AML-193 (cell line): ENCODE measurements at places on chromosomes 7 and 10.

DNA sequence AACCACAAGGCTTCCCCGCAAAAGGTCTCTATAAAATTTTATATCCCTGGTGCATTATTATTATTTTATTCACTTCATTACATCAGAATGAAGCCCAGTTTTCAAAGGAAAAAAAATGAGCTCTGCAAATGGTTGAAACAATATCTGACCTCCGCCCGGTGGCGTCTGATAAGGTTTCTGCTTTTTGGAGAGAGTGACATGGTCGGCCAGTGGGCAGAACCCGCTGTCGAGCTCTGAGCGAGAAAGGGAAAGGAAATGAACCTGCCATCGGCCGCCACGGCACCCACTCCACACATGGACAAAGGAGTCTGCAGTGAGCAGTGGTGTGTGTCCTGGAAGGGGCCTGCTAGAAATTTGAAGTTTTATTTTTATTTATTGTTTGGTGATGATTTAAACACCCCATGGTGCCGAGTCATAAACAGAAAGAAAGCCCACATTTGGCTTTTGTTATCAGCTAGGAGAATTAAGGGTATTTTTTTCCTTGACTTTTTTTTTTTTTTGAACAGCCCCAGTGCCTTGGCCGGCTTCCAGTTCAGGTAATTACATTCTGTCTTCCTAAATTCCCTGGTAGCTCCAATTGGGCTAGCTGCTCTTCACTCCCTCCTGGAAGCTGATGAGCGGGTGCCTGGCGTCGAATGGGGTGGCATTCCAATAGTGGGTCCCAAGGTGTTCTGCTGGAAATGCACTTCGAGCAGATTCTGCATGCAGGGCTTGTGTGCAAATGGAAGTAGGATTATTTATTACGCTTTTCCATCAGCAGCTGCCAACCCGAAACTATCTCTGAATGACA, 149.4 kb upstream of the MKI67 start:
- DNase-seq, result no peak

DNA sequence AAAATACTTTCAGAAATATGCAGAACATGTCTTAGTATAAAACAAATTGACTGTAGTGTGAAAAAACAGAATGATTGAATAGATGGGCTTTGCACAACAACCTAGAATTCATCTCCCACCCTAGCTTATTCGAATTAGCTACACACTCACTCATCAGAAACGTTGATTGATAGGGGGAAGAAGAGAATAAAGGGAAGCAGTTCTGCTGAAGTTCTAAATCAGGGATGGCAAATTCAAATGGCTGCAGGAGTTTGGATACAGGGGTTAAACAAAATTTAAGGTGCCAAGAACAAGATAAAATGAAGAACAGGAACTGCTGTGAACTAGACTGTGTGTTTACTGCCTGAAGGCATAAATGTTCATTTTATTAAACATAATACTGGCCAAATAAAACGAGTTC, 9.0 kb downstream of the CD36 start:
- DNase-seq, result no peak

- no peak for DNase-seq
Observed at GRCh38 chr7:44380189-44380830, 54.9 kb upstream of the CAMK2B start.

- DNase-seq, result no peak
Observed at GRCh38 chr10:98919899-98920298, 315.8 kb downstream of the HPSE2 start.

DNA sequence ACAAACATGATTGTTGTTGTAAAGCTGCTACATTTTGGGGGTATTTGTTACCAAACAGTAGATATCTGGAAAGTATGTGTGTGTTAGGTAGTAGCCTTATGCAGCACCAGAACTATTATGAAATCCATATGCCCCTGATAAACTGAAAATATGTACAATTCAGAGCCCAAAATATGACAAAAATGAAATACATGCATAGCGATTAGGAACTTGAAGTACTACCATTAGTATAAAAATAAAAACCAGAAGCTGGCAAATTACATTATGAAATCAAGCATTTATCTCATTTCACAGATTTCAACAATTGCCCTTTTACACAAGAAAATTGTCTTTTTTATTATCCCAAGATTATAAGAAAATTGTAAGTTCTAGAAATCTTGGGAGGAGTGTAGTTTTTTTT, 33.9 kb downstream of the SLC26A5 start:
- no peak for DNase-seq

- no peak for DNase-seq
Observed at GRCh38 chr7:143261901-143262300, 1.3 kb upstream of the GSTK1 start.

DNA sequence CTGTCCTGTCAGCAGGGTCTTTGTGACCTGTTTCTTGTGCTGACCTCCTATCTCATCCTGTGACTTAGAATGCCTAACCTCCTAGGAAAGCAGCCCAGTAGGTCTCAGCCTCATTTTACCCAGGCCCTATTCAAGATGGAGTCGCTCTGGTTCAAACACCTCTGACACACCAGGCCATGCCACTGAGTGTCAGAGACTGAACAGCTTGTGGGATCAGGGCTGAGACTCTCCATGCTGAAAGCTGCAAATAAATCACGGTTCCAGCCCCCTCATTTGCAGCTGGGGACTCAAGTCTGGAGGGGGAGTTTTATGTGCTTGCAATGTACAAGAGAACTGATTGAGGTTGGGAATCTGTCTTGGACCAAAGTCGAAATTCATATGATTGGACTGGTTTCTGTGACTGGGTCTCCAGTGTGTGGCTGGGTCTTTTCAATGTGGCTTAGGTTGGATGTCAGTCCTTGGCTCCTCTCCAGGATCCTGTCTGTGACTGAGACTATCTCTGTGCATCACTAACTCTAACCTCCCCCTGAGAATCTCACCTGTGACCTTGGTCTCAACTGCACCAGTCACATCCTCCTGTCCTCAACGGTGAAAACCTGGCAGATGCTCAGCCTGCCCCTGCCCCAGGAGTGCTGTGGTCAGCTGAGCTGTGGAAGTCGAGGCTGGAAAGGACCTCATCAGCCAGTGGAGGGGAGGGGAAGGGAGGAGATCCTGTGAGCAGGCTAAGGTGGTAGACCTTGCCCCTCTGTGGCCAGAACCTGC, 11.7 kb downstream of the PRF1 start:
- no peak for DNase-seq

- DNase-seq, result peak; percentile 63
Observed at GRCh38 chr7:111763221-111763801, 201.0 kb upstream of the IMMP2L start.

- DNase-seq, result no peak
Observed at GRCh38 chr10:23980094-23980493, 228.8 kb upstream of the KIAA1217 start.

DNA sequence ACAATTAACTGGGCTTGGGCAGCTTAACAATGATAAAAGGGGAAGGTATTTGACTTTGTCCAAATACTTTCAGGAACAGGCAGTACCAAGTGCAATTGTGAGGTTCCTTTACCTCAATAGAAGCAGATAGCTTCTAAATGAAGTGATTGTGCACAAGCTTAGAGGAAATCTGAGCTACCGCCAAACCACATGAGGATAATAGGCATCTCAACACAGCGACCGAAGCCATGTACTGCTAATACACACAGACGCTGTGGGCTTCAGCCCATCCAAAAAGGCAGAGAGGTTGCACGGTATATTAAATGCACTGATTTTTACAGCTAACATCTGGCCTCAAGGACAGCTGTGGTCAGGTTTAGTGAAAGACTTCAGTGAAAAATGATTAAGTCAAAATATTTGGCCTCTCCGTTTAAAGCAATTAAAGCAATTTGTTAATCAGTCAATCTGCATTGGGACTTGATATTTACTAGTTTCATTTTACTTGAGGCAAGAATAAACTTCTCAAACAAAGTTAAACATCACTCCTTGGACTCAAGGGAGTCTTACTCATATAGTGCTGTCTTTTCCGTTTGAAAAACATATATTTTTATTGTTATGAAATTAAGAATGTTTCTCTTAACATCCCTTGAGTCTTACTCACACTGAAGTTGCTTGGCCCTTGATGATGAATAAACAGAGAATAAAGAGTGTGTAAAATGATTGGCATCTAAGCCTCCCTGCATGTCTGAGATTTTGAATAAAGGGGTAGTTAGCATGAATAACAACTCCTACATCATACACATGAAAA, 306.3 kb downstream of the C7orf25 start:
- no peak for DNase-seq

GRCh38 chr7:32803406-32804141, 88.0 kb downstream of the KBTBD2 start:
- no peak for DNase-seq

- DNase-seq, result no peak
Observed at GRCh38 chr7:151179287-151179860, 7.7 kb downstream of the ASB10 start.

- no peak for DNase-seq
Observed at GRCh38 chr7:139902436-139903102, 73.5 kb downstream of the TBXAS1 start.

GRCh38 chr10:68284062-68285001, 47.5 kb upstream of the HNRNPH3 start:
- no peak for DNase-seq

DNA sequence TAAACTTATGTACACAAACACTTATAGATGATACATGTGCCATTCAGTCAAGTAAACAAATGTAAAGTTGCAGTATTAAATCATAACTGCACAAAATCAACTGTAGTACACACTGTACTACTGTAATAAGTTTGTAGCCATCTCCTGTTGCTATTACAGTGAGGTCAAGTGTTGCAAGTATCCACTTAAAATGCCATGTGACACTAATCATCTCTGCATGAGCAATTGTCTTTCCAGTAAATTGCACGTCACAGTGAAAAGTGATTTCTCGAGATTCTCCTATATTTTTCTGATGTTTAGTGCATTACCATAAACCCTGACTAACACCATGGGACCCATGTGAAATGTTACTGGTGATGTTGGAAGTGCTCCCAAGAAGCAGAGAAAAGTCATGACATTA, 293.3 kb upstream of the SP4 start:
- no peak for DNase-seq

DNA sequence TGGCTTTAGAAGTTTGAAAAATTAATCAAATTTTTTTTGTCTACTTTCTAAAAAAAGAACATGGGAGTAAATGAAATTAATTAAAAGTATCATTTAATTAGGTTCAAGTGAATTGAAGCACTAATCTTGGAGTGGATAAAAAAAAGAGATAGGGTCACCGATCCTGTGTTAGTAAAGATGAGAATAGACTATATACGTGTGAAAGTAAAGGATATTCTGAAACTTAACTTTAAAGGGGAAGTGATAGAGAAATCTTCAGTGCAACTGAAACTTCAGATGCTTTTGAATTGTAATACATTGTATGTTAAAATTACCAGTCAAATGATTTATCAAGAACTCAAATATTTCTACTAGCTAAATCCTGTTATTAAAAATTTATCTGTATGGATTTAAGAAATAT, 4.8 kb downstream of the NHLRC2 start:
- DNase-seq, result no peak

DNA sequence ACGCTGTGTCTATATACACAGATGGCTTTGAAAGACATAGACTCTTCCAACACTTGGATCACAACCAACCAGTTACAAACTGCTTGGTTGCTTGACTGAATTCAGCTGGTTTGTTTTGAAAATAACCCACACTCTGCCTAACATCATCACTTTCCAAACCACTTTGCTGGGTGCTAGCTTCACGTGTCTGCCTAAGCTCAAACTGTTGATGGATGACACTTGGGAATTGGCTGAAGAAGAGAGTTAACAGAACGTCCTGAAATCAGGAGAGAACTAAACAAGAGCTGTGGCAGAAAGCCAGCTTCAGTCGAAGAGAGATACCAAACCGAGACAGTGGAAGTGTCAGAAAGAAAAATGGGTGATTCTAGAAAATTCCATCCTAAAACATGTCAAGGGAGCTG, 420.8 kb upstream of the AUTS2 start:
- no peak for DNase-seq

DNA sequence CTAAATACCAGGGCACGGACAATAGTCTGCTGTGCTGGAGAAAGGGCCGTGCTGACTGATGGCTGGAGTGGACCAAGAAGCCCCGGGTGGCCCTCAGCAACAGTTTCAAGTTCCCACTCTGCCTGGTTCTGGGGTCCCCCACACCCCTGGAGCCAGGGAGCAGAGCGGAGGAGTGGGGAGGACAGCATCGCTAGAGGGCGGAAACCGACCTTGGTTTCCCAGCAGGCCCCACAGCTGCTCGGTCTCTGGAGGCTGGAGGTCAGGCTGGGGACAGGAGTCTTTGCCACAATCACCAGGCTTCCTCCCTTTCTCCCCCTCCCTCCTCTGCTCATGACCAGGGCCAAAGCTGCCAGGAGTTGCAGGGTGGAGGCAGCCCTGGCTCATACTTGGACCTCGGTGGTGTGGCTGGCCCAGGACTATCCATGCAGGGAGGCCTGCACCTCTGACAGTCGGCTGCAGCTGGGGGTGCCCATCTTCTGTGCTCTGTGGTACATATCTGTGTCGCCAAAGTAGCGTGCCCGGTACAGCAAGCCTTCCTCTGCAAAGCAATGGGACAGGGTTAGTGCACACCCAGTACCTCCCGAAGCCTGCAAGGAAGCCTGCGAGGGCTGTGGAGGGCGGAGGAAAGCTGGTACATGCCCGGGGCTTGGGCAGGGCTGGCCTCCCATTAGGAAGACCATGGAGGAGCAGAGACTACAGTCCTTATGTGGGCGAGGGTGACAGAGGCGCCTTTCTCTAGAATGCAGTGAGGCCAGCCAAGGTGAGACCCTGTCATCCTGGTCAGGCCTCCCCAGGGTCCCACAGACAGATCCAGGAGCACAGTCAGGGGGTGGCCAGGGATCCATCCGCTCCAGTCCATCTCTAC, 19.1 kb downstream of the DNAJB12 start:
- DNase-seq, result peak; percentile 87

DNA sequence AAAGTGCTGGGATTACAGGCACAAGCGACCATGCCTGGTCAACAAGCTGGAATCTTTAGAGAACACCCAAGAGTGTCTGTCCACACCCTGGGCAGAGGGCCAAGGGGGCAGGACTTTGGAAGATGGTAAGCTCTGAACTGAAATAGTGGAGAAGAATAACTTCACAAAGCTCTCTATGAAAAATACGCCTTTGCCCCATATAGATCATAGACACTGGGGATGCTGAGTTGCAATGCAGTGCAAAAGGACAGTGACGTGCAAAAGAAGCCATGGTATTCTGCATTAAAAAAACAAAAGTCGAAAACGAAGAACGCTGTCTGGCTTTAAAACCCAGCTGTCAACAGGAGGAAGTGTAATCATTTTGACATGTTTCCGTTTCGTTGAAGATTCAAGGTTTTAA, 353.6 kb downstream of the CALN1 start:
- DNase-seq, result no peak

- DNase-seq, result no peak
Observed at GRCh38 chr10:79393221-79393923, 46.1 kb downstream of the PPIF start.
